ENCODE measurements at places on chromosomes 5 and 9.

DNA sequence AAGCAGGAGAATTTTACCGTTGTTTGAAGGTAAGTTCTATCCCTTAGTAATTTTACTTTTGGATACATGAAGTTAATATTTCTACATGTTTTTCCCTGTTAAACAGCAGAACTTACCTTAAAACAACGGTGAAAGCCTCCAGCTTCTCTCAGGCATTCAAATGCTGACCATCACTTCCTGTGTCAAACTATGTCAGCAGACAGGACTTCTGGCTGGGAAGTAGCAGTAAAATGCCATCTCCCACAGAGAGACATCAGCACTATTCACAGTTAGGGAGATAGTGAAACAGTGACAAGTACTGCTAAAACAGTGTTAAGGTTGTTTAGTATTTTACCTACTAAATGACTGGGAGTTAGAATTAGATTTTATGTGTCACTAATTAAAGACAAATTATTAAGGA is 34.2 kb upstream of the GOLGA1 start:
- DNase-seq, result no peak

DNA sequence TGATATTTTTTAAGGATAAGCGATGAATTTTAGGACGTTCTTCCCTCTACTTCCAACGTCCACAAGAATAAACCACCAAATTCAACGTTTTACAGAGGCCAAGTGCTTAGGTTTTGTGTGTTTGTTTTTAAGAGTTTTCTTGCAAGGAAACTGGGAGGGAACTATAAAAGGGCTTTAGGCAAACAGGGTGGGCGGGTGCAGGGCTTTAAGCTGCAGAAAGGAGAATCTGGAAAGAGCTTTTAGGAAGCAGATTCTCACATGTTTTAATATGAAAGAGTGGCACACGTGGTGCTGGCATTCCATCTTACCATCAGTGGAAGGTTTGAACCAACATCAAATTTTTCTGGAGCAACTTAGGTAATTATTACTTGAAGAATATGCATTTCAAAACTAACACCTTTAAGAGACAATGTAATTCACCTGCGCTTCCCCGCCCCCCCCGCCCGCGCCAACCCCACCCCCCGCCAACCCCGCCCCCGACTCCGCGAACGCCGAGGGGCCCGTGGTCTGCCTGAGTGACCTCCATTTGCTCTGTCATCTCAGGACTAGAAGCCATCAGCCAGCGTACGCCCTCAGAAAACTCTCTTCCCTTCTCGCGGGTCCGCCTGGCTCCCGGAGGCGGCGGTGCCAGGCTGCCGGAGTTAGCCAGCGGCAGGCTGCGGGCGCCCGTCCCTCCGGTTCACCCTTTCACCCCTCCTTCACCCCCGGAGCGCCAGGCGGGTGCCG is 911 bp upstream of the PIK3R1 start:
- no peak for DNase-seq

GRCh38 chr9:133148199-133149129 is 15.2 kb downstream of the GBGT1 start:
- DNase-seq, result no peak

DNA sequence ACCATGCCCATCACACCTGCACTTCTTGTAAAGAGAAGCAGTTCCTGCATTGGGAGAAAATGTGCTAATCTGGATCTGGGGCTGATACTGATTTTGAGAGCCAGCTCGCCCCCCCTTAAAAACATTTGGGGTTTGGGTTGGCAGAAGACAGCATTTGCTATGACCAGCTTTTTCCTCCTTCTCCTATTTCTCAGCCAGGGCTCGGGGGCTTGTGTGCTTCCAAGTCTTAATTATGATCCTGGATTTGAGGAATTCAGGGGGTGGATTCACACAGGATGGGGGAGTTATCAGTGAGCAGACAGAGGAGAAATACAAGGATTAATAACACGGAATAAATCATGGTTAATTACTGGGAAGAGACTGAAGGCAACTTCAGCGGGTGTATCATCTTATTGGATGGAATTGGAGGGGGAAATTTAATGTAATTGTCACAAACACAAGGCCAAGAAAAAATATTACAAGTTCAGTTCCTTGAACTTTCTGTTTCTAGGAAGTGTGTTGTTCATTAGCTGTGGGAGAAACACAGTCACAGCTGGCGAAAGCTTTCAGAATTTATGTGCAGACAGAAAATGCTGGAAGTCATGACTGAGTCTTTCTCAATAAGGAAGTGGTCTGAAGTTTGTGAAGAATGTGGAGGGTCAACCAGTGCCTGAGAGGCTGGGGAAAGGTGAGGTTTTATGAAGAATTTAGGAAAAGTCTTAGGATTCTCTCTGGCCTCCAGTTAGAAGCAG is 15.3 kb downstream of the C9orf152 start:
- no peak for DNase-seq

DNA sequence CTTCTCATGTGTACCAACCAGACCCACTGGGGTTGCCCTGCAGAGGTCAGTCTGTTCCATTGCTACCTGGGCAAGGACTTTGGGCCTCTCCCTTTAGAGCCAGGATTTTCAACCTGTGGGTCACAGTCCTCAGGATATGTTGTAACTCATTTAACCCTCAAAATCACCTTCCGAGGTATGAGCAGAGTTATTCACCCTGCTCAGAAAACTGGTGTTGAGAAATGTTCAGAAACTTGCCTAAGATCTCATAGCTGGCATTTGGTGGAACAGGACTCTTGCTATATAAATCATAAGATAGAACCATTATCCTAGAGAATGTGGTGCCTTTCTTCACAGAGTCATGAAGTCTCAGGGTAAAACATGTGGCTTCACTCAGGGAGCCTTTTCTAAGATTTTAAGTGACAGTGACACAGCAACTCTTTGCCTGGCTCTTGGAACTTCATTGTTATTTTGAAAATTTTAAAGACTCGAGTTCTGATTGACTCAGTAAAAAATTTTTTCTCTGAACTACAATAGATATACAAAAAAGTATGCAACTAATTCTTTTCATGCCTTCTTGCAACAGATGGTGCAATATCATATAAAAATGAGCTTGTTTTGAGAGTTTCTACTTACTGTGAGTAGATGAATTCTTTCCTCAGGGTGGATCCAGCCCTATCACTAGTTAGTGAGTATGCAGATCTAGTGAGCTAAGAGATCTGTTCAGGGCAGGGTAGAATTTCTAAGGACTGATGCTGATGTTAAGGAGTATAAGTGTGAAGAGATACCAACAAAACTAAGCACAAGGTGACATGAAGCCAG is 29.5 kb downstream of the CAST start:
- DNase-seq, result no peak

- no peak for DNase-seq
Measured at GRCh38 chr9:72872718-72873117, 80.1 kb downstream of the ALDH1A1 start.

DNA sequence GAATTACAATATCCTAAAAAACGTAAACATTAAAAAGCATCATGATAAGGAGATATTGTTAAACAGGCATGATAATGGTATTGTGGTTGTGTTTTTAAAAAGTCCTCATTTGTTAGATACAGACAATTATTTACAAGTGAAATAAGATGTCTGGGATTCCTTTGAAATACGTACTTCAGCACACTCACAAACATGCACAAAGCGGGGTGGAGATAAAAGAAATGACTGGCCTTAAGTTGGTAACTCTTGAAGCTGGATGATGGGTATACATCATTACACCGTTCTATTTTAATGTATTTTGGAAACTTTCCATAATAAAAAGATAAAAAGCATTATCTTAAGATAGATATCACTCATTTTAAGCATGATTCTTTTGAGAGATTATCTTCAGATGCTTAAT is 1.0 kb downstream of the FAM200C start:
- DNase-seq, result no peak

DNA sequence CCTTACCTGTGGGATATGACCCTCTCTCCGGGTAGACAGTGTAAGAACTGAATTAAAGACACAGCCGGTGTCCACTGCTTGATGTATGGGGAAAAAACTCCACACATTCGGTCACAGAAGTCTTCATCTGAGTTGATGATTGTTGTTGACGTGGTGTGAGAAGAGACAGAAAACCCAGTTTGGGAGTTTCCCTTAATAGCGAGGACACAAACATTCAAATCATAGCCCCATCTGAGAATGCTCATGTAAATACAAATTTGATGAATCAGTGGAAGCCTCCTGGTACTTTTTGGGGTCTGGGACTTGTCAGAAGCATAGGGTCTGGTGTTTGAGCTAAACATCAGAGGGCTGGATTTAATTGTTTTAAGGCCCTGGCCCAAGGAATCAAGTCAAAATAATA is 11.0 kb downstream of the HAVCR1 start:
- DNase-seq, result no peak

GRCh38 chr5:41312066-41312465 is 98.7 kb upstream of the C6 start:
- no peak for DNase-seq

- DNase-seq, result no peak
Measured at GRCh38 chr5:110770286-110770685, 31.5 kb downstream of the SLC25A46 start.

DNA sequence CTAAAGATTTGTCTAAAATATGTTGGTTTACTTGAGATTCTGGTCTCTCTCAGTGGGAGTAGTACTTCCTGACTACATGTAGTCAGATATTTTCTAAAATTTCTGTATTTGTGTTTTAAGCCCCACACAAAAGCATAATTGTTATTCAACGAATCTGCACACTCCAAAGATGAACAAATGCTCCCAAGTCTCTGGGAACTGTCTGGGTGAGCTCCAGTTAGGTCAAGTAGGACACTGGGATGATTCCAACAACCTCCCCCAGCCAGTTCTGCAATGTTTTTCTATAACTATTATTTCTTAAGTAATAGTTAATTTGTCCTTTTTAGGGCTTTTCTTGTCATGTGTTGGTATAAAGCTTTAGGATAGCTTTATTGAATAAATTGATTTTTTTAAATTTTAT is 174.6 kb downstream of the FAM174A start:
- DNase-seq, result no peak

GRCh38 chr5:121737120-121737519 is 114.6 kb upstream of the FTMT start:
- DNase-seq, result no peak

GRCh38 chr5:946720-947625 is 54.3 kb downstream of the TRIP13 start:
- DNase-seq, result no peak

DNA sequence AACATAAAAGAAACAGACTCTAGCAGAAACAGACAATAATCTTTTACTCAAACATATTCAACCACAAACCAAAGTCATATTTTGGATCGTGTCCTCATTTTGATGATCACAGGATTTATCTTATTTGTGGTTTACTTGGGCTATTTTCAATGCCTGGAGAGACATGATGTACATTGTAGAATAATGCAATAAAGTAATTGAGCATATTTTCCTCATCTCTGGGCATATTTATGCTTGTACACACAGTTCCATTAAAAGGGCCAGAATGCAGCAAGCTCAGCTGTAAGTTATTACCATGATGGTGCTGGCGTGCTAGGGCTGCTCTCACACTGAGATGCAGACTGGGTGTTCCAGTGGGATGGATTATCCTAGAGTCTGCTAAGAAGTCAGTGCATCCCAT is 456.7 kb downstream of the TLE4 start:
- DNase-seq, result no peak

- DNase-seq, result no peak
Measured at GRCh38 chr5:53940921-53941320, 369.5 kb downstream of the ARL15 start.

DNA sequence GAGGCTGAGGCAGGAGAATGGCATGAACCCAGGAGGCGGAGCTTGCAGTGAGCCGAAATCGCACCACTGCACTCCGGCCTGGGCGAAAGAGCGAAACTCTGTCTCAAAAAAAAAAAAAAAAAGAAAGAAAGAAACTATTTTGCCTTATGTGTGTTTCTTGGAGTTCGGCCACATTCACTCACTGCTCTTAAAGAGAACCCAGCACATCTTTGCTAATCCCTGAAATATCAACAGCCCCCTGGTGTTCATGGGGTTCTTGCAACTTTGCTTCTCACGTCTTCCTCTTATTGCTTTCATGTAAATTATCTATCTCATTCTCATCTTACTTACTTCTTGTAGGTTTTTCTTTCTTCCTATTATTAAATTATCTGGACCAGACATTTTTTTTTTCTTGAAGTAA is 126.3 kb upstream of the ASTN2 start:
- DNase-seq, result no peak

GRCh38 chr9:1916095-1916494 is 99.1 kb upstream of the SMARCA2 start:
- DNase-seq, result no peak

DNA sequence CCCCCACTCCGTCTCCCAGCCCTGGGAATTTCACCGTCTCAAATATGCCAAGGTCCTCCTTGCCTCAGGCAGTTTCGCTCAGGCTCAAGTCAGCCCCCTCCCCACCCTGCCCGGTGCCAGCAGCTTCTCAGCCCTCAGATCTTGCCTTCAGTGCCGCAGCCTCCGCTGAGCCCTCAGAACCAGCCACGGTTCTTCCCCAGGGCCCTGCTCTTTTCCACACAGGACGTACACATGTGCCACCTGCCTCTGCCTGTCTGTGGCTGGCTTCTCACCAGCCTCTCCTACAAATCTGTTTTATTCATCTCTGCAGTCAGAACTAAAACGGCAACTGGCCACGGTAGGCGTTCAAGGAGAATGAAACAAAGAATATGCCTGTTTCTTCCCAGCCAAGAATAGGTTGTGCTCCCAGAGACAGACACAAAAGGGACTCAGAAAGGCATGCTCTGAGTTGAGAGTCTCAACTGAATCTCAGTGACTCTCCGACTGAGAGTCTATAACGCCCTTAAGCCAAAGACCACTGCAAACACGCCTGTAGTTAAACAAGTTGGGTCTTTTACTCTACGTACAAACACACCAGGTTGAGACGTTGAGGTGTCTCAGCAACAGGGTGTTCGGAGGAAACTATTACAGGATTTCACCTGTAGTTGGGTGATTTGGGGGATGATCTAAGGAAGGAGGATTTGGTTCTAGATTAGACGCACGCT is 10.6 kb upstream of the GRIN1 start:
- DNase-seq, result no peak

DNA sequence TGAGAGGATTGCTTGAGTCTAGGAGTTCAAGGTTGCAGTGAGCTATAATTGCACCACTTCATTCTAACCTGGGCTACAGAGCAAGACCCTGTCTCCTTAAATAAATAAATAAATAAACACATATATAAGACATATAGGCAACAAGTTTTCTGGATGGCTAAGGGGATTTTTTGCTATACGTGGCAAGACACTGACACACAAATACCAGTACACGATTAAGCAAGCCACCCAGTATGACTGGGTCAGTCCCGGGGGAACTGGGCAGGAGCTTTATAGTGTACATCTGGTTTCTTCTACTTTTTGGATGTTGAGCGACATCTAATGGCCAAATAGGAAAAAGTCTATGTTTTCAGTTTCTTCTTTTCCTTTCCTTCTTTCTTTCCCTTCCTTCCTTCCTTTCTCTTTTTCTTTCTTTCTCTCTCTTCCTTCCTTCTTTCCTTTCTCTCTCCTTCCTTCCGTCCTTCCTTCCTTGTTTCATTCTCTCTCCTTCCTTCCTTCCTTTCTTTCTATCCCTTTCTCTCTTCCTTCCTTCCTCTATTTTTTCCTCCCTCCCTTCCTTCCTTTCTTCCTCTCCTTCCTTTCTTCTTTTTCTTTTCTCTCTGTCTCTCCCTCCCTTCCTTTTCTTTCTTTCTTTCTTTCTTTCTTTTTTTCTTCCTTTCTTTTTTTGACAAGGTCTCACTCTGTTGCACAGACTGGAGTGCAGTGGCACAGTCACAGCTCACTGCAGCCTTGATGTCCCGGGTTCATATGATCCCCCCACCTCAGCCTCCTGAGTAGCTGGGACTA is 47.0 kb upstream of the PLIN2 start:
- peak; percentile 5 for DNase-seq
